ENCODE measurements at places on chromosomes 11 and 22.

GRCh38 chr11:92979176-92979575, 9.7 kb downstream of the MTNR1B start:
- DNase-seq = no peak

DNA sequence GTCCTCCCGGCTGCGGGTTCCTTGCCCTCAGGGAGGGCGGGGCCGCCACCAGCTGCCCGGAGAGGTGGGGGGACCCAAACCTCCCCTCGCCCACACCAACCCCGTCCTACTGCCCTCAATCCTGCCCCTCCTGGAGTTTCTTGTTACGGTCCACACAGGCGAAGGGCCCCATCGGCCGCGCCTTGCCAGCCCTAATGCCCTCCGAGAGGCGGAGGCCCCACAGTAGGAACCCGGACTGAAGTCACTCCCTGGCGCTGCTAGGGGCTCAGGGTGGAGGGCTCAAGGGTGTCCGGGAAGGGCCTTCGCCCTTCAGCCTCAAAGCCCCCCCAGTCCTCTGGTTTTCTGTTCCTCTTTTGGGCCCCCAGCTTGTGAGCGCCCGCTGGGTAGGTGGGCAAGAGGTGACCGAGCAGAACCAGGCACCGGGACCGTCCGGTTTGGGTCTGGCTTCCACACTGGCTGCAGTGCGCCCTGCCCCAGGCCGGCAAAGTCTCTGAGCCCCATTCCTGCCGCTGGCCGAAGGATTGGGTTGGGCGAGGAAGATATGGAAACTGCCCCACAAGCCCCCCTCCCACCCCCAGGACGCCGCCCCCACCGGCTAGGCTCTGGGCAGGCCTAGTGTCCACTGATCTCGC, 24.5 kb downstream of the DUSP8 start:
- no peak for DNase-seq

DNA sequence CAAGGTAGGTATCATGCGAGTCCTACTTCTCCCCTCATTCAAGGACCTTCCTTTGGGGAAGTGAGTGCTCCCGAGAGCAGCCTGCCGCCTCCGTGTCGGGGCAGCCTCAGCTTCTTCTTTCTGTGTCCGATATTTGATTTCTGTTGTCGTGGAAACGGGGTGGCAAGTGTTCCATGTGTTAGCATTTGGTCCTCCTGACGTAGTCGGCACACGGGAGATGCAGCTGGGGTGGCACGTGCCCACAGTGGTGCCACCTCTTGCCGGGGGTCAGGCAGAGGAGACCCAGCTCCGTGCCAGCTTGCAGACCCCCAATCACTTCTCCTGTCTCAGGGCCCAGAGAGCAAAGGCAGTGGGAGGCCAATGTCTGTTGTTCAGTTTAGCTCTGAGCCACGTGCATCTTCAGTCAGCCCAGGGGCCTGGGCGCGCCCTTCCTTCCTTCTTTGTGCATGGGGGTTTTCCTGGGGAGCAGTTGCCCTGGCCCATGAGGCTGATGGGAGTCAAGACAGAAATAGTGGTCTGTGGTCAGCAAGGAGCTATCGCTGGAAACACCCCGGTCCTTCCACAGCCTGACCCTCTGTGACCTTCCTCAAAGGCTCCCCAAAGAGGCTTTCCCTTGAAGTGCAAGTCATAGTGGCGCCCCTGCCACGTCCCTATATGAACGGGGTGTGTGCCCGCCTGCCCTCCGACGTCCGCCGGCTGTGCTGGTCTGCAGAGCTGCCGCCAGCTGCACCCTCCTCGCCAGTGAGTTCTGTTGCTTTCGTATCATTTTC, 44.5 kb downstream of the PARVB start:
- no peak for DNase-seq

DNA sequence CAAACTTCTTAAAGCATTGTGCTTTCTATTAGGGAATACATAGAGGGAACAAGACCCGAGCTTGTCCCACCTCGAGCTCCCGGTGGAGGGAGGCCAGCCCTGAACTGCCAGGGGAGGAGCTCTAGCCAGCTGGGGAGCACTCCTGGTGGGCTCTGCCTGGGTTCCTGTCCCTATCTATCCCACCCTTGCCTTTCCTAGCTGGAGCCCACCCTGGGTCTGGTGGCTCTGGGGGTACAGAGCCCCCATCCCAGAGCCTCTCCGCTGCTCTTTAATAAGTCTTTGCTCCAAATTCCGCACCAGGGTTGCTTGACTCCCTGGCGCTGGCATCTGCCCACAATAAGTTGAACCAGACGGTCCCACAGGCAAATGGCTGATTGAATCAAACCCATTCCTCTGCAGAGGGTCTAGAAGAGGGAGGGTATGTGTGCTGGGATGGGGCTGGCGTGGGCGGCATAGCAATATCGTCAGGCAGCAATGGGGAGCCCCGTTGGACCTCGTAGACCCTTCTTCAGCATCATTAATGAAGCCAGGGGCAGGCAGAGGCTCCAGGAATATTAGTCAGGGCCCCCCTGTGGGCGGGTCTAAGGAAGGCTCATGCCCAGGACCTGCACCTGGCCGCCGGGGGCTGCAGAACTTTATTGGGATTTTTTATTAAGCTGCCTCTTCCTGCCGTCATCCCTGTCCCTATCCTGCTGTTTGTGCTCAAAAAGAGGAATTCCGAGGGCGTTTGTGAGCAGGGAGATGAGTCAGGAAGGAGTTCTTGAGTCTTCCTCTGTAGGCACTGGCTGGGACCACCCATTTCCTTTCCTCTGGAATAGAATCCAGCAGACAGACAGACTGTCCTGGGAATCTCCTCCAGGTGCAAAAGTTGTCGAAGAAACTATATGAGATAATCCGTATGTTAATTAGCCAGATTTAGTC, 38.5 kb upstream of the RIC3 start:
- no peak for DNase-seq

DNA sequence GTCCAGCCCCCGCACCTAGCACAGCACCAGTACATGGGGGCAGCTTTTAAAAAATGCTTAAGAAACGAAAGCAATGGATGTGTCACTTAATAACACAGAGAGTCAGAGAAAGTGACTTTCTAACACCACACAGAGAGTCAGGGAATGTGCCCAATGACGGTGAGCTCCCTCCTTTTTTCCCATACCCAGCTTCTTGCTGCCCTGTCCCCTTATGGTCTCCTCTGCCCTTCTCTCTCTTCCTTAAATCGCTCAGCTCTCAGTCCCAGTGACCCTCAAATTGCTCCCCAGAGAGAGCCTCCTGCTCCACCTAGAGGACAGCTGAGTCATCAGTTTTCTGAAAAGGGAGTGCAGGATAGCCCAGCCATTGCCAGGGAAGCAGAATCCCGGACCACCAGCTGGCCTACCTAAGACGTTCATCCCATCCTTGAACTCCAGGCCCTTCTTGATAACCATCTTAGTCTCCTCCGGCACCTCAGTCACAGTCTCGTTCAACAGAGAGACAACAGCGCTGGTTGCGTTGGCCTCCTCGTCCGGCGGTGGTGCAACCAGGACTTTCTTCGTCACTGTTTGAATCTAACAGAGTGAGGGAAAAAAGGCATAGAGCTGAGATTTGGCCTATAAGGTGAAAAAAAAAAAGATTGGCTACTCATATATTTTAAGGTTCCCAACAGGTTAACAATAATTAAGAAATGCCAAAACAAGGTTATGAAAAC, 113.5 kb downstream of the SLC1A2 start:
- peak; percentile 48 for DNase-seq

GRCh38 chr11:19392321-19392720, 151.6 kb upstream of the E2F8 start:
- peak; percentile 69 for DNase-seq
